ENCODE measurements at places on chromosomes 3 and 15.
A peak's percentile ranks its signal among the peaks of the same experiment; 100 is the strongest.

- no peak for DNase-seq
Observed at GRCh38 chr3:153372326-153372725, 210.3 kb downstream of the RAP2B start.

GRCh38 chr3:119637679-119638477, 22.5 kb downstream of the POPDC2 start:
- peak; percentile 30 for DNase-seq

GRCh38 chr3:877001-877400, 215.8 kb upstream of the CNTN6 start:
- DNase-seq = no peak

- no peak for DNase-seq
Observed at GRCh38 chr15:74245342-74245931, 9.3 kb downstream of the CCDC33 start.

DNA sequence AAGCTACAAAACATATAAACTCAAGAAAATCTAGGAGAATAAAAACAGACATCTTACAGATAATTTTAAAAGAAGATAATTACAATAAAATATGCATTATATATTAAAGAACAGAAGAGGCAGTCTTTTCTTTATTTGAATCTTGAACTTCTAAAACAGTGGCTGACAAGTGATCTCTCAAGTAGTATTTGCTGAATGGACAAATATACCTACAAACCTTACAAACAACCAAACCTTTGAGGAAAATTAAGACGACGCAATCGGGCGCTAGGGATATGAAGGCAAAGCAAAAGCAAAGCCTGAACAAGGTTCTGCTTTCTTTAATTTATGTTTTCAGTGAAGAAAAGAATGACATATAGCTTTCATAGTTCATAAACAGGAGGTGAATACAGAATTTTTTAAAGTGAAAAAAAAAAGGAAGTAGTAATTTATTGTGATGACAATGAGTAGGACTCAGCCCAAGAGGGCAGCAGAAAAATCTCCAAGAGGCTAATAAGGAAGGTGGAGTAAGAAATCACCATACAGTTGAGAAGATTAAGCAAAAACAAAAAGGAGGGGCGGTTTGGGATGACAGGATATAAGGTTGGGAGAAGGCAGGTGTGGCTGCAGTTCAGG, 347.8 kb downstream of the TBC1D5 start:
- DNase-seq = no peak

DNA sequence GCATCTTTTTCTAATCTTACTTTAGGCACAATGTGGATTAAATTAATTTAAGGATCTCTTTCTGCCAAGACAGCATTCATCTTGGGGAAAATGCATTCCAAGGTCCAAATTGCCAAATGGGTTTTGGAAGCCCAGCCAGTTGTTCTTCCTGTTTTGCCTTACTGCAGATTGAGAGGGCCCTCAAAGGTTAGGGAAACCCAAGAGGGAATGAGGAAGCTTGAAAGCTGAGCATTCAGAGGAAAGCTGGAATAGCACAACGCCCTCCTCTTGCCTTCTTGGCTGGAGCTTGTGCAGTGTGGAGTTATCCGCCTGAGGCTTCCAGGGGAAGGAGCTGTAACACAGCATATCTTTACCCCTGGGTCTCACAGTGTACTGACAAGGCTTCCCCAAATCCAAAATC, 18.2 kb upstream of the SACM1L start:
- DNase-seq = no peak

- no peak for DNase-seq
Observed at GRCh38 chr3:2661078-2661477, 449.1 kb downstream of the IL5RA start.

GRCh38 chr3:12286927-12287726, 1.7 kb upstream of the PPARG start:
- no peak for DNase-seq
